Natural killer cell treated with Interleukin-12 subunit alpha and Interleukin-12 subunit beta and Interleukin-15 and Interleukin-18, amount 100 ng/mL, for 72 hours (primary cell): ENCODE measurements at places on chromosomes 4 and X. TPM values are rescaled to one million over a fixed set of nuclear protein-coding genes. Genes with fewer than 3 reads are reported as not detected.

The EDNRA gene
- total RNA-seq, result not detected

DNA sequence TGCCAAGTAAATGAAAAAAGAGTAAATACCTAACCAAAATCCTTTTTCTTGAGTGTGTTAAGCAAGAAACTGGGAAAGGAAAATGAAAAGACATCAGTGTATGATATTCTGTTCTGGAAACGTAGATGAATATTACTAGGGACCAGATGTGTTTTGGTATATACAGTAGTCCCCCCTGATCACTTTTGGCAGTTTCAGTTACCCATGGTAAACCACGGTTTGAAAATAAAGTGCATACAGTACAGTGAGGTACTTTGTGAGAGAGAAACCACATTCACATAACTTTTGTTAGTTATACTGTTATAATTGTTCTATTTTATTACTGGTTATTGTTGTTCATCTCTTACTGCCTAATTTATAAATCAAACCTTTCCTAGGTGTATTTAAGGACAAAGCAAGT, 250.9 kb downstream of the TENM3 start:
- DNase-seq, result no peak

DNA sequence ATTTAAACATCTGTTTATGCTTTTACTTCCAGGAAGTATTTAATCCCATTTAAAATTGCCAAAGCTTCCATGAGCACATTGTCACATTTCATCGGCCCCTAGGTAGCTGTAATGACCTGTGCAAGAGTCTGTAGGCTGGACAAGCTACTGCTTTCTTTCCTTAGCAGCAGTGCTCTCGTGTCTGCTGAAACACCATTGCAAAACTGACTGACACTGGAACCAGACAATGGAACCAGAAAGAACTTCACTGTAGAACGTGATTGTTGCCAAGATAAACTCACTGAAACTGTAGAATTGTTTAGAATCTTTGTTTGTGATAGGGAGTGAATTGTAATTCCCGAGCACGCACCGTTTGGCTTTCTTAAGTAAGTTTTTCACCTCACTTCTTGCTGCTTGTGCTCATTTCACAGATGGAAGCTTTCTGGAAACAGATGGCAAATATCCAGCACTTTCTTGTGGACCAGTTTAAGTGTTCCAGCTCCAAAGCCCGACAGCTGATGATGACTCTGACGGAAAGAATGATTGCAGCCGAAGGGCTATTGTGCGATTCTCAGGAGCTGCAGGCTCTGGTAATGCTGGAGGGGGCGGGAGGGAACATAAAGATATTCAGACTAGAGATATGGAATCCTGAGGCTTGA, 36.9 kb downstream of the EVC start:
- no peak for DNase-seq

GRCh38 chrX:114710571-114710970, 126.7 kb downstream of the HTR2C start:
- DNase-seq, result no peak

The PORCN gene
- total RNA-seq, result 25.9 TPM

The MAGEC2 gene
- total RNA-seq, result not detected

GRCh38 chrX:77740376-77740905, 45.6 kb downstream of the ATRX start:
- DNase-seq, result no peak

DNA sequence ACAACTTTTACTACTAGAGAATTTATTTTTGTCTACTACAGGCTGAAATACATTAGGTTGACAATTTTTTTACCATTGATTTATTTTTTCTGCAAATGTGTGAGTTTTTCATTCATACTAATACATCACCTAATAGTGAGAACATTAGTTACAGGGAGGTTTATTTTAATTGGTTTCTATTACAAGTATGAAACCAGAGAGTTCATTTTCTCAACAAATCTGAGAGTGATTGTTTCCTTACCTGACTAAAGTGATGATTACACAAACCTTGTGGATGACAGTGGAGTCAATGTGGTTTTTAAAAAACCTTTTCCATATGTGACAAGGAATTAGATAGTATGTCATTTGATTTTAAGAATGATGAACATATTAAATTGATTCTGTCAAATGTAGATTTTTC, 227.4 kb downstream of the PALLD start:
- DNase-seq, result no peak
